Glomerular endothelial cell (primary cell): ENCODE measurements at places on chromosomes 11 and 22. TPM values are rescaled to one million over a fixed set of nuclear protein-coding genes. Genes with fewer than 3 reads are reported as not detected.

DNA sequence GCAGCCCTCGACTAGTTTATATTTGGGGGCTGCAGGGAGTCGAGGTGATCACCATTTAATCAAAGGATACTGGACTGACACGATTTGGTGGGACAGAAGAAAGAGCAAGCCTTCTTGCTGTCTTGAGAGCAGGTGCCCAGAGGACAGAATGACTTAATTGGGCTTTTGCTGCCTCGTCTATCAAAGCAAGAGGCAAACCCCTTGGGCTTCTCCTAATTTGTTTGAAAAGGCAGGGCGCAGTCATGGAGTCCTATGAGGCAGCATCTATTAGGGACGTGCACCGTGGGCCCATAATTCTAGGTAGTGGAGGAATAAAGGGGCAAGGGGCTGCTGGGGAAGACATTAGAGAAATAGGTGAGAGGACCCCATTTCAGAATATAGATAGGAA lies 1411.3 kb downstream of the TBC1D22A start:
- DNase-seq = no peak

DNA sequence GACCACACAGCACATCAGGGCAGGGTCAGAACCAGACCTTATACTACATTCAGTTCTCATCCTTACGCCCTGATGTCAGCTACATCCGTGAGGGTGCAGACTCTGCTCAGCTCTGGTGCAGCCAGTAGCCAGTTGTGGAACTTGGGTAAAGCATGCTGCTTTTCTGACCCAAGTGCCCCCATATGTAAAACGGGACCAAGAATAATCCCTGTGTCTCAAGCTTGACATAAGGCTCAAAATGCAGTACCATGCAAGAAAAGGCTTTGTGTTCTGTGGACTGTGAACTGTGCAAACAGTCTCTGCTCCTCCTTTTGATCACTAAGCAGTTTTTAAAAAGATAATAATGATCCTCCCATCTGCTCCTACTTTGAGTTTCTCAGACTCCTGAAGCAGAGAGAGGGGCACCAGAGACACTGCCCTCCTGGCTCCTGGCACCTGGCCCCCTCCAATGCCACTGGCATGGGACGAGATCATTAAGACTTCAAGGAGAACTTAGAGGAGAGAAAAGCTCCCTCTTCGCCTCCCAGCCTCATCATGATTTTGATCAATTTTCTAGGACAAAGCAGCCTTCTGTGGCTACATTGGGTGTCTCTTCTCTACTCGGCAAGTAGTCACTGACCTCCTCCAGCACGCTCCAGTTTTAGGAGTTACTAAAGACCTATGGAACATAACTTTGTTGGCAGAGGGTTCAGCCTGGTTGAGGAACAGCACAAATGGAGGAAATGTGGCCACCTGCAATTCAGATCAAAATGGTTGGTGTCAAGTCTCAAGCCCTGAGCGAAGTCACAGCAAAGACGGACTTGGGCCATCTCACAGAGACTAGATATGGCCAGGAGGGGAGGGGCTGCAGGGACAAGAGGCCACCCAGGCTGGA lies 23.9 kb downstream of the IL10RA start:
- DNase-seq = no peak

TIGD3 gene
- total RNA-seq = 0.41 TPM in 1 of 2 replicates, not detected in the other

PDE2A gene
- 78.4 and 81.2 TPM in 2 replicates for total RNA-seq

SEPTIN5 gene
- 7.7 and 18.9 TPM in 2 replicates for total RNA-seq

PRDM11 gene
- 4.8 and 7.6 TPM in 2 replicates for total RNA-seq

FAM83F gene
- total RNA-seq = 0.05 and 0.18 TPM in 2 replicates

GRCh38 chr11:15053191-15053685 lies 20.2 kb upstream of the CALCB start:
- DNase-seq = no peak

VPREB1 gene
- not detected in 2 replicates for total RNA-seq

DNA sequence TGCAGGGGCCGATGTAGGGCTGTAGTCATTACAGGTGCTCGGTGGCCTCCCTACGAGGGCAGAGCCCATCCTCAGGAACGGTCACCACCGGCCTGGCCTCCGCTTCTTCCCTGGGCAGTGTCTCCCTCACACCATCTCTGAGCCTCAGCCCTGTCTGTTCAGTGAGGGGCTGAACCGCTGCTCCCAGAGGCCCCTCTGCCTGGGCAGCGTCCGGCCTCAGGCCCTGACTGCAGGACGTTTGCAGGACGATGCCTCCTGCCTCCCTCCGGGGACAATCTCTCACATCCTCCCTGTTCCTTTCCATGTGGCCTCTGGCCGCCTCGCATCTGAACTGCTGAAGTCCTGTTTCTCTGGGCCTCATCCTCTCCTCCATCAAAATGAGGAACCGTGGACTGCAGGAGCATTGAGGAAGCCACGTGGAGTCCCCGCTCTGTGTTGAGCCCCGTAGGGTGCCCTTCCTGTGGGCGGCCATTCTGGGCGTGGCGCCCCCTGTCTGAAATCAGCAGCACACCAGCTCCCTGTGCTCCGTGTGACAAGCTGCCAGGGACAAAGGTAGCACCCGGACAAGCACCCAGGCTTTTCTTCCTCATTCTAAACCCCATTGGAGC lies 933.5 kb downstream of the BRD1 start:
- no peak for DNase-seq

- DNase-seq = no peak
Observed at GRCh38 chr11:63554877-63555223, 8.3 kb downstream of the PLAAT2 start.

TMEM191B gene
- total RNA-seq = 0.76 TPM in 1 of 2 replicates, not detected in the other

- no peak for DNase-seq
Observed at GRCh38 chr11:67664213-67664585, 10.2 kb downstream of the ALDH3B2 start.

DNA sequence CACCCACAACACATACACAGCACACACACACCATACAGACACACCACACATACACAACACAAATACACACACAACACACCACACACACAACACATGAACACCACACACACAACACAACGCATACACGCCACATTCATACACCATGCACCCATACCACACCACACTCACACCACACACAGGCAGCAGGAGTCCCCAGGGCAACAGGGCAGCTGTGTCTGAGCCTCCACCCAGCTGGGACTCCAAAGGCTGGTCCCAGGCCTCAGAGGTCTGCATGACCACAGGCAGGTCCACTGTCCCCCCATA lies 3.3 kb upstream of the WNT7B start:
- DNase-seq = no peak

CRYBB3 gene
- total RNA-seq = 0.58 TPM in 1 of 2 replicates, not detected in the other

OOSP2 gene
- total RNA-seq = not detected in 2 replicates

DNA sequence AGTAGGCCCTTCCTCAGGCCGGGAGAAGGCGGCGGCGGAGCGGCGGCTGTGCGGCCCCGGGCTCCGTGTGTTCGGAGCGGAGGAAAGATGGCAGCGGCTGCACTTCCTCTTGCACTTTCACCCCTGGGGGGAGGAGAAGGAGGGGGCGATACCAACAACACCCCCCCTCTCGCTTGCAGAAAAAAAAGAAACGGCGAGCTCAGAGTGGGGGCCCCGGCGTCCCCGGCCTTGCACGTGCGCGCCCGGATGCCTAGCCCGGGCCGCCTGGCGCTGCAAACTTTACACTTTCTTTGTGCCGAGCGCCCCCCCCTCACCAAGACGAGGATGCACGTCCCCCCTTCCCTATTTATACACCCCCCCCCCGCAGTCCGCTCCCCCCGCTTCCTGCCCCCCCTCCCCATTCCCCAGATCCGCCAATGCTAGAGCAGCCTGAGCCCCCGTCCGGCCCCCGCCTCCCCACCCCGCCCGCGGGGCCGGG lies at the start of gene PATZ1:
Gene PATZ1, minus strand, starts transcription at position 92 of the 478 bp plus-strand sequence. CDS start 744 bp downstream, outside the sequence.
- DNase-seq = no peak

DNA sequence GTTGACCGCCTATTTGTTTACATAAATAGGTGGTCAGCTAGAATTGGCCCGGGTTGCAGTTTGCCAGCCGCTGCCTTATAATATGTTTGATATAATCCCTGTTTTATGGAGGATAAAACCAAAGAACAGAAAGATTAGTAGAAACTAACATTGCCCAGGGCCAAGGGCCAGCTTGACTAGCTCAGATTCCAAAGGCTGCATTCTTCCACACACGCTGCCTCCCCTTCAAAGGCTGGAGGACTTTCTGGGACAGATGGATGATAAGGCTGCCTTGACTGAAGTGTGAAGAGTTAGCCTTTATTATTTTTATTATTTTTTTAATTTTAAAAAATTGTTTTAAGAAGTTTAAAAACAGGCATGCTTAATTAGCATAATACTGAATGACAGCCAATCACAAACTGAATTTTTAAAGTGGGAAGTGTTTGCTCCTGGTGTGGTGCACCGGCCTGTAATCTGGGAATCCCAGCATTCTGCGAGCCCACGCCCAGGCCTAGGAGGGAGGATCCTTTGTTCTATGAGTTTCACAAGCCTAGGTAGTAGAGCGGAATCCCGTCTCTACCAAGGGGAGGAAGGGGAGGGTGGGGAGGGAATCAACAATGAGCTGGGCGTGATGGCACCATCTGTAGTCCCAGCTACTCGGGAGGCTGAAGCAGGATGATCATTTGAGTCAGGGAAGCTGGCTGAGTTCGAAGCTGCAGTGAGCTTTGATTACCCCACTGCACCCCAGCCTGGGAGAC lies 114.9 kb downstream of the NAV2 start:
- DNase-seq = no peak

ANKK1 gene
- total RNA-seq = 0.12 TPM in 1 of 2 replicates, not detected in the other

AIFM3 gene
- 0.18 TPM in 1 of 2 replicates, not detected in the other for total RNA-seq

DNA sequence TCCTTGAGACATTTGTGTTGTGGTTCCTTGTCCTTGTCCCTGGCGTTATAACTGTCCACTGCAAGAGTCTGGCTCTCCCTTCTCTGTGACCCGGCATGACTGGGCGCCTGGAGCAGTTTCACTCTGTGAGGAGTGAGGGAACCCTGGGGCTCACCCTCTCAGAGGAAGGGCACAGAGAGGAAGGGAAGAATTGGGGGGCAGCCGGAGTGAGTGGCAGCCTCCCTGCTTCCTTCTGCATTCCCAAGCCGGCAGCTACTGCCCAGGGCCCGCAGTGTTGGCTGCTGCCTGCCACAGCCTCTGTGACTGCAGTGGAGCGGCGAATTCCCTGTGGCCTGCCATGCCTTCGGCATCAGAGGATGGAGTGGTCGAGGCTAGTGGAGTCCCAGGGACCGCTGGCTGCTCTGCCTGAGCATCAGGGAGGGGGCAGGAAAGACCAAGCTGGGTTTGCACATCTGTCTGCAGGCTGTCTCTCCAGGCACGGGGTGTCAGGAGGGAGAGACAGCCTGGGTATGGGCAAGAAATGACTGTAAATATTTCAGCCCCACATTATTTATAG lies 23.0 kb downstream of the MYBPC3 start:
- DNase-seq = no peak

DNA sequence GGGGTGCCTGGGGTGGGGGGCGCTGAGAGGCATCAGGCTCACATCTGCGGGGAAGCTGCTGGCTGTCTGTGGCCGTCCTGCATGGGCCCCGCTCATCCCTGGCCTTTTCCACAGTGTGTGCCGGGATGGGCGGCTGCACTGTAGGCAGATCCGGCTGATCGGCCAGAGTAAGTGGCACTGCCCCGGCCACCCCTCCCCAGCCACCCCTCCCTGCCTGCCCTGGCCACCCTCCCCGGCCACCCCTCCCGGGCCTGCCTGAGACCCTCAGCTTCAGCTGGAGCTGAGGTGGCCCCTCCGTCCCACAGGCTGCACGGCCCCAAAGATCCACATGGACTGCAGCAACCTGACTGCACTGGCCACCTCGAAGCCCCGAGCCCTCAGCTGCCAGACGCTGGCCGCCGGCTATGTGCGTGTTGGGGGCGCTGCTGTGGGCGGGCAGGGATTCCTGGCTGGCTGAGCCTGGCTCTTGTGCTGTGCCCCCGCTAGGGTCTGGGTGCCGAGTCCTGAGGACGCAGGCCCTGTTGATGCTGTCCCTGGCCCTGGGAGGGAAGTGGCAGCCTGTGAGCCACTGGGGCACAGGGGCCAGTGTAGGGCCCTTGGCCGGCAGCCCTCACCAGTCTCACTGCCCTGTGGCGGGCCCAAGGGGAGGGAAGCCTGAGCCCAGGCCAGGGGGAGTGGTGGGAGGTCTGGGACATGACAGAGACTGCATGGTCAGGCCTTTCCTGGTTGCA lies 10.9 kb downstream of the MUC2 start:
- DNase-seq = no peak

GRCh38 chr11:120289426-120289825 lies 35.7 kb upstream of the TLCD5 start:
- no peak for DNase-seq

GRCh38 chr11:126058105-126058874 lies 4.4 kb downstream of the CDON start:
- no peak for DNase-seq

GRCh38 chr11:81098471-81098870 lies 1635.2 kb downstream of the FAM181B start:
- DNase-seq = no peak

CHRDL2 gene
- not detected in 2 replicates for total RNA-seq

PHETA2 gene
- total RNA-seq = 17.3 and 18.9 TPM in 2 replicates

- no peak for DNase-seq
Observed at GRCh38 chr11:40202589-40203270, 1256.7 kb downstream of the LRRC4C start.

EIF3M gene
- total RNA-seq = 387 and 437 TPM in 2 replicates

DNA sequence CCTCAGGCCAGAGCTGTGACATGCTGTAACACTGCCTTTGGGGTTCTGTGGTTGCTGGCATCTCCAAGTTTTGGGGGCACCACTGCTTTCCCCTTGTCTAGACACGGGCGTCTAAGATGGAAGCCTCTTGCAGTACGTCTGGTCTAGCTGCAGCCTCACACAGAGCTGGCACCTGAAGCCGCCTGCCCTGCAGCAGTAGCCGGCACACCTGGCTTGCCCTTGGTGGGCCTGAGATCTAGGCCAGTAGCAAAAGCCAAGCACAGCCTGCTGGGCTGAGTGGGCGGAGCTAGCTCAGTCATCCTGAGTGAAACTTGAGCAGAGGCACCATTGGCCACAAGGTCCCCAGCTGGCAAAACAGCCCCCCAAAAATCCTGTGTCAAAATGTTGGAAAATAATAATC lies 154.2 kb downstream of the DLG2 start:
- no peak for DNase-seq

DNA sequence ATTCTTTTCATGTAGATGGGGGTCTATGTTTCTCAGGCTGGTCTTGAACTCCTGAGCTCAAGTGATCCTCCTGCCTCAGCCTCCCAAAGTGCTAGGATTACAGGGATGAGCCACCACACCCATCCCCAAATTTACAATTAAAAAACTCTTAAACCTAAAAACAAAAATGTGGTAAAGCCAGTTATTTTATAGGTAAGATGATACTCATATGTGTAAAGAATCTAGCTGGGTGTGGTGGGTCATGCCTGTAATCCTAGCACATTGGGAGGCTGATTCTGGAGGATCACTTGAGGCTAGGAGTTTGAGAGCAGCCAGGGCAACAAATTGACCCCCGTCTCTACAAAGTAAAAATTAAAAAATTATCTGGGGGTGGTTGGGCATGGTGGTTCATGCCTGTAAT lies 4.0 kb upstream of the RBM14 start:
- DNase-seq = no peak
